A549 treated with ZK216348 at 1 μM for 4 hours (cell line): ENCODE measurements at places on chromosomes 3 and 15. TPM values are rescaled to one million over a fixed set of nuclear protein-coding genes. Genes with fewer than 3 reads are reported as not detected.

The EXD1 gene
- not detected in 5 replicates for total RNA-seq

The CAMK2N2 gene
- total RNA-seq = 0.60 to 2.0 TPM (median 1.3 TPM) in 5 replicates

The SELENOS gene
- total RNA-seq = 141 to 161 TPM (median 153 TPM) in 5 replicates

The FMN1 gene
- 0.20 to 0.77 TPM (median 0.28 TPM) in 5 replicates for total RNA-seq

The GRK7 gene
- not detected in 5 replicates for total RNA-seq

The KIF15 gene
- total RNA-seq = 7.4 to 13.3 TPM (median 9.1 TPM) in 5 replicates

The PLSCR2 gene
- not detected in 5 replicates for total RNA-seq

The ATP8B4 gene
- 0.62 to 1.6 TPM (median 0.91 TPM) in 5 replicates for total RNA-seq

The TGM4 gene
- total RNA-seq = 0.08 to 0.12 TPM in 2 of 5 replicates, not detected in the others

The DZIP1L gene
- total RNA-seq = 6.6 to 11.4 TPM (median 8.4 TPM) in 5 replicates

The ISLR gene
- 0.24 to 0.41 TPM (median 0.33 TPM) in 4 of 5 replicates, not detected in the other for total RNA-seq

The EFL1 gene
- total RNA-seq = 22.1 to 28.4 TPM (median 23.2 TPM) in 5 replicates

The EPHA6 gene
- 0.19 TPM in 2 of 5 replicates, not detected in the others for total RNA-seq

The PLOD2 gene
- 75.4 to 142 TPM (median 121 TPM) in 5 replicates for total RNA-seq

The RPL15 gene
- 2,718 to 3,138 TPM (median 2,934 TPM) in 5 replicates for total RNA-seq

The SLC22A13 gene
- 0.13 TPM in 1 of 5 replicates, not detected in the others for total RNA-seq

The TAGLN3 gene
- total RNA-seq = not detected in 5 replicates

The ROBO1 gene
- 11.9 to 20.0 TPM (median 16.2 TPM) in 5 replicates for total RNA-seq

The PDHB gene
- 51.7 to 63.9 TPM (median 58.5 TPM) in 5 replicates for total RNA-seq

The PIGB gene
- total RNA-seq = 9.4 to 14.5 TPM (median 13.1 TPM) in 5 replicates

The CHRD gene
- total RNA-seq = 0.07 to 0.42 TPM (median 0.15 TPM) in 5 replicates

The TRH gene
- not detected in 5 replicates for total RNA-seq

The USP50 gene
- total RNA-seq = not detected in 5 replicates

The KCNMB3 gene
- 0.89 to 2.2 TPM (median 1.5 TPM) in 5 replicates for total RNA-seq

The SYNPR gene
- total RNA-seq = not detected in 5 replicates

The ZNF385D gene
- not detected in 5 replicates for total RNA-seq

The RHCG gene
- 28.1 to 53.8 TPM (median 41.2 TPM) in 5 replicates for total RNA-seq

The FETUB gene
- total RNA-seq = 0.14 to 0.34 TPM (median 0.28 TPM) in 3 of 5 replicates, not detected in the others

The TLR9 gene
- 0.18 TPM in 1 of 5 replicates, not detected in the others for total RNA-seq

The CACNA2D3 gene
- 0.04 to 0.29 TPM (median 0.07 TPM) in 3 of 5 replicates, not detected in the others for total RNA-seq

The RBP2 gene
- not detected in 5 replicates for total RNA-seq

The LRRC2 gene
- total RNA-seq = not detected in 5 replicates

The LMAN1L gene
- total RNA-seq = not detected in 5 replicates

The FAM98B gene
- total RNA-seq = 6.5 to 13.1 TPM (median 9.7 TPM) in 5 replicates

The NISCH gene
- 10.9 to 17.3 TPM (median 14.4 TPM) in 5 replicates for total RNA-seq

The IFT57 gene
- total RNA-seq = 34.1 to 51.3 TPM (median 40.3 TPM) in 5 replicates
